Nephron progenitor cell (in vitro differentiated cells): ENCODE measurements at places on chromosomes 11 and 22.

DNA sequence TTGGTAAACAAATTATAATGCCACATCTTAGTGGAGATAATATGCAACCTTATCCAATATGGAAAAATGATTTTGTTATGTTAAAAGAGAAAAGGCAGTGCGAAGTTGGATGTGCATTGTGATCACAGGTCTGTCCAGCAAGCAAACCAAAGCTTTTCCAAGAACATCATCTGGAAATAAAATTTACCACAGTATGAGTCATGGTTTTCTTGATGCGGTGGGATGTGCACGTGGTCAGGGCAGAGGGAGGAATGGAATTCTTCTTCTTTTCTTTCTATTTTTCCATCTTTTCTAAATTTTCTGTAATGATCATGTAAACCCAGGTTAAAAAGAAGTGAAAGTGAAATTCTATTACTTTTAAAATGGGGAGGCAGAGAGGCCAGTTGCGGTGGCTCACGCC lies 169.8 kb downstream of the C11orf91 start:
- DNase-seq = no peak

- no peak for DNase-seq
Measured at GRCh38 chr11:43497144-43497543, 138.4 kb downstream of the TTC17 start.

DNA sequence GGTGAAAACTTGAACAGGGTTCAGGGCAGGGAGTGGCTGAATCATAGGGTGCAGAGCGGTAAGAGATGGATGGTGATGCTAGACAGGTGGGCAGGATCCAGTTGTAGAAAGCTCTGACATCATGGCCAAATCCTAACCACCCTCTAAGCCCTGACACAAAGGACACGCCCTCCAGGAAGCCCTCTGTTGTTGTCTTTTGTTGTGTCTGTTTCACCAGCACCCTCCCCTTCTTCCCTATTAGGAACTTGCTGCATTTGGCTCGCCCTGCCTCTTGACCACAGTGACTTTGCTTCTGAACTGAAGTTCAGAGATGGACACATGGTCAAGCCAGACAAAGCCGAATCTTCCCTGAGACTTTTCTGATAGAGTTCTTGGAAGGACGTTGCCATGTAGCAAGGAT lies 14.2 kb upstream of the APOL6 start:
- DNase-seq = no peak

- no peak for DNase-seq
Measured at GRCh38 chr11:78957476-78958245, 383.0 kb upstream of the NARS2 start.

DNA sequence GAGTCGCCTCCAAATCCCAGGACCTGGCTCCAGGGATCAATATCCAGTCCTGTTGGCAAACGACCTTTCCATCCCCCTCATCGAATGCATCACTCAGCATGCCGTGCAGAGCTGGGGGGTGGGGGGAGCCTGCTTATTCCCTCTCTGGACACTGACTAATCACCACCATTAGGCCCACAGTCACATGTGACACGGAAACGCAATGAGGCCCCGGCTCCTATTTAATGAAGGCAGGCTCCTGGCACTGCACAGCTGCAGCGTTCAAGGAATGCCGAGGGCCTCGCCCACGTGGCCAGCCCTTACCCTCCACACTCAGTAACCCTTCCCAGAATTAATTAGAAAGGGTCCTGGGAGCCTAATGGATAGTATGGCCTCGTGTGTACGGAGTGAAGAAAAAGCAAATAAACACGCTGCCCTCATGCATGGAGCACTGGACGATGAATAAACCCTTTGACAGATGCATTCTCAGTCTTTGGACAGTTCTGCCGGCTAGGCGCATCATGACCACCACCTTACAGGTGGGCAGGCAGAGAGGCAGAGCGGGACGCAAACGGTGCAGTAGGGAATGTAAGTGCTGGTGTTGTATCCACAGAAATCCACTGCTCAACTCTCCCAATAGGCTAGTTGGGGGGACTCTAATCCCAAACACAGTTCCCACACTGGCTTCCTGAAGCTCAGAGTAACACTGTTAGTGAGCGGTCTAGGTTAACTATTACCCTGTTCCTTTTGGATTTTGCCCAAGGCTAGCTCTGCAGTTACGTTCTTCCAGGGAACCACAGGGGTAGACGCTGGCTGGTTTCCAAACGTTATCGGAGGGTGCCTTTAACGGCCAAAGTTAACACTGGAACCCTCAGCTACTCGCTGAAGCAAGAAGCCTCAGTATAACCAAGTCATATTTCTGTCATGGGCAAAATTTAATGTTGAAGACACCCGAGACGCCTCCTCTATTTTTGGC lies 490.1 kb downstream of the OPCML start:
- no peak for DNase-seq

GRCh38 chr11:18371279-18371678 lies 23.1 kb upstream of the LDHA start:
- DNase-seq = no peak

GRCh38 chr22:31079095-31079642 lies 1.9 kb upstream of the SMTN start:
- no peak for DNase-seq

GRCh38 chr22:46649141-46650077 lies 29.2 kb downstream of the GRAMD4 start:
- DNase-seq = no peak

GRCh38 chr11:29934115-29934638 lies 82.7 kb downstream of the KCNA4 start:
- no peak for DNase-seq

- no peak for DNase-seq
Measured at GRCh38 chr11:67484847-67485311, 2.1 kb downstream of the AIP start.

DNA sequence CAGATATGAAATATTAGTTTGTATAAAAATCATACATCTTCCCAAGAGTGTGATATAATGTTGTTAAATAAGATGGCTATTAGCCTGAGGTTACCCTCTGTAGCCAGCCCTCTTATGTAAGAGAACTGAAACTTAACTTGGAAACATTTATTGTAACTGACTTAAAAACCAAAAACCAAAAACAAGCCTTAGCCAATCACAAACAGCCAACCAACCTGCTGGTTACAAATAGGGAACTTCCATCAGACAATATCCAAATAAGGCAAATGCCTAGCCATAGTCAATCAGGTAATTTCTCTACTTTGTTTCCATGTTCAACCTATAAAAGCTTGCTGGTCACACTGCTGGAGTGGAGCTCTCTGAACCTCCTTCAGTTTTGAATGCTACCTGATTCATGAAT lies 14.1 kb downstream of the KBTBD3 start:
- DNase-seq = no peak

DNA sequence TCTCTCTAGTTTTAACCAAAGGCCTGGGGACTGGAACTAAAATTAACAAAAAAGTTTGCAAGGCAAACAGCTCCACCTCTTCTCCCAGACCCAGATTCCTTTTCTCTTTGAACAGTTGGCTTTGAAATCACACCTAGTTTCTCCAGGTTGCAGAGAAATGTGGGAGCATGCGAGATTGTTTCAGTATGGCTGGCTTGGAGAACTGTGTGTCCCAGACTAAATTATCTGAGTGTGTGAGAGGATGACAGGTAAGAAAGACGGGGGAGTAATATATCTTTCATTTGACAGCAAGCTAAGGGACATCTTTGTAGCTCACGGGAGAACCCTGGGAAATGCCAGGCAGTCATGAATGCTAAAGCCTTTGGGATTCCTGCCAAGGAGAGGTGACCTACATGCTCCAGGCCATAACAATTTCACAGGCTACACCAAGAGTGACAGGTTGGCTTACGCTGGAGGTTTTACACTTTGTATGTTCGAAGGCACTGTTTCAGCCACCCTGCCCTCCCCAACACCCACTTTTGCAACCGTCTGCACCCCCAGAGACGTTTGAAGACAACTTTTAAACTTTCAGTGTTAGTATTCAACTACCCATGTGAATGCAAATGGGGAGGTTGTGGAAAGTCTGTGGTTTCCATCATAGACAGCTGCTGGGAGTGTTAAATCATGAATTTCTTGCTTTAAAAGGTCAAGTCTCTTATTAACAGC lies 109.3 kb upstream of the SNX19 start:
- DNase-seq = no peak

DNA sequence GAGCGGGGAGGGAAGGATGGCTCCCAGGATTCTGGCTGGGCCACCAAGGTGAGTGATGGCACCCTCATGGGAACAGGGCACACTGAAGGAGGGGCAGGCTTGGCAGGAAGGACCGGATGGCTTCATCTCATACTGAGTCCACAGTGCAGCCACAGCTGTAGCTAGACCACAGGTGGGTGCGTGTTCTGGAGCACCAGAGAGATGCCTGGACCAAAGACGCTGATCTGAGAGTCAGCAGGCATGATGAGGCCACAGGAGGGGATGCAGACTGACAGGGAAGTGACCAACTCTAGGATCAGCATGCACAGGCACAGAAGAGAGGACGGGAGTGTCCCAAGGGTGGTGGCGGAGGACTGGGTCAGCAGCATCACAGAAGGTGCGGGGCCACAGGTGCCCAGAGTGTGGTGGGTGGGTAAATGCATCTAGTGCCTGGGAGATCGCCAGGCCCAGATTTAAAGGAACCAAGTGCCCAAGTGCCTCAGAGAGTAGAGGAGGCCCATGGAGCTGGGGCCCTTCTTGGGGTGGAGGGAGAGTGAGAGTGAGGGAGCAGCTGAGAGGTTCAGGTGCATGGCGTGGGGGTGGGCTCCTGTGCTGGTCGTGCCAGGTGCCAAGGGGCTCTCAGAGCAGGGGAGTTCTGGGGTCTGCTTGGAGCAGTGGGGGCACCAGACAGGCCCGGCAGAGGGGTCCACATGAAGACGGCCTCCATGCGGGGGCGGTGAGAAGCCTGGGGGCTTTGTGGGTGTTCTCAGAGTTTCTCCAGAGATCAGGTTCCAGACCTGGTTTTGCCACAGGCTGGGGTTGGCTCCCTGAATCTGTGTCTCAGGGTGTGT lies 113.7 kb downstream of the CEP164 start:
- no peak for DNase-seq

GRCh38 chr11:93573184-93573583 lies 30.0 kb upstream of the SMCO4 start:
- no peak for DNase-seq

GRCh38 chr11:34001557-34002064 lies 49.9 kb upstream of the CAPRIN1 start:
- DNase-seq = no peak

GRCh38 chr22:37334859-37335805 lies 52.8 kb downstream of the CYTH4 start:
- peak; percentile 51 for DNase-seq

GRCh38 chr11:11731311-11732083 lies 109.7 kb upstream of the GALNT18 start:
- no peak for DNase-seq

DNA sequence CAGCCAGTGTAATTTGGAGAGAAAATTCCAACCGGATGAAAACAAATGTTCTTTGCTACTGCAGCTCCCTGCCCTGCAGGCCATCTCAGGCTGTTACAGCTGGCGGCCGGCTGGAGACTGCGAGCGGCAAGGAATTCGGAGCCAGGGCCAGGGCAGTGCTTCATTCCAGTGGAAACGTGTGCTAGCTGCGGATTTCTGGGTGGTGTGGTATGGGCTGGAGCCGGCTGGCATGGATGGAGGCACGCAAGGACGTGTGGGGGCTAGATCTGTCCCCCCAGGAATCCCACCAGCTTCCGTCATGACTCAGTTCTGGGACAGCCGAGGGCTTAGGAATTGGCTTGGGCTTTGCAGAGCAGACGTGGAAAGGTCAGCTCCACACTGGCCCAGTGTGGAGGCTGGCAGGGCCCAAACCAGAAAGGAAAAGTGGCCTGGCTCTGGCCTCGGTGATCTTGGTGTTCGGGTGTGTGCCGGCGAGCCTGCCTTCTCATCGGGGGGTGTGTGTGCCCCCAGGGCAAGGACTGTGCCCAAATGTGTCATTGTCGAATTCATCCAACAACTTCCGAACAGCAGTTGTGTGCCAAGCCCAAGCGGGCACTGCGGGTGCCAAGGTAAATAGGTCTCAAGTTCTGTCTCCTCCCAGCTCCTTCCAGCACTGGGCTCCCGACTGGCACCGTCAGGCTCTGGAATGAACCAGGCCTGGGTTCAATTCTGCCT lies 48.1 kb upstream of the SHISAL1 start:
- no peak for DNase-seq

DNA sequence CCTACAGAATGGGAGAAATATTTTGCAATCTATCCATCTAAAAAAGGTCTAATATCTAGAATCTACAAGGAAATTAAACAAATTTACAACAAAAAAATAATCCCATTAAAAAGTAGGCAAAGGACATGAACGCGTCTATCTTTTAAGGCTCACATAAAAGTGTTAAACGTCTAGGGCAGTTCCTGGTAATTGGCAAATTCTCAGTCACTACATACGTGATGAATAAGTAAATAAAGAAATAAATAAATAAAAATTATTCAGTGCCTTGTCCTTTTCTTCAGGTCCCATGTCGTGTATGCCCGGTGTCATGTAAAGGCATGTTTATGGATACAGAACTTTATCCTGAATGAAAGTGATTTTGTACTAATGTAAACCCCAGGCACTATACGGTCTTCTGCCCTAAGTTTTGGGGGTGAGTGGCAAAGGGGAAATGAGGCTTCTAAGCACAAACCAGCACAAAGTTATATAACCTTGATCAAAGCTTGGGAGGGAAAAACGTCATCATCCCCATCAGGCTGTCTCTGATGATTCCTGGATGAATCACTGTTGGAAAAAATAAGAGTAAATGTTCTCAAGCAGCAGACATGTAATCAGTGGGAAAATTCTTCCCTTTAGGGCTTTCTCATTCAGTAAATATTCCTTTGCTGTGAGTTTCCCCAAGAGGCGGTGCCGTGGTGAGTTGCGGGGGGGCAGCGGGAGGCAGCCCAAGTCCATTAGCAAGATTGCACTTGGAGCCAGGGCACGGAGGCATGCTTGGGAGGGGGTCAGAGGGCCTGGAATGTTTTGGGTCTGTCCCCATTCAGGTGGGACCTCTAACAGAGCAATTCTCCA lies 30.4 kb upstream of the MICAL2 start:
- DNase-seq = no peak

DNA sequence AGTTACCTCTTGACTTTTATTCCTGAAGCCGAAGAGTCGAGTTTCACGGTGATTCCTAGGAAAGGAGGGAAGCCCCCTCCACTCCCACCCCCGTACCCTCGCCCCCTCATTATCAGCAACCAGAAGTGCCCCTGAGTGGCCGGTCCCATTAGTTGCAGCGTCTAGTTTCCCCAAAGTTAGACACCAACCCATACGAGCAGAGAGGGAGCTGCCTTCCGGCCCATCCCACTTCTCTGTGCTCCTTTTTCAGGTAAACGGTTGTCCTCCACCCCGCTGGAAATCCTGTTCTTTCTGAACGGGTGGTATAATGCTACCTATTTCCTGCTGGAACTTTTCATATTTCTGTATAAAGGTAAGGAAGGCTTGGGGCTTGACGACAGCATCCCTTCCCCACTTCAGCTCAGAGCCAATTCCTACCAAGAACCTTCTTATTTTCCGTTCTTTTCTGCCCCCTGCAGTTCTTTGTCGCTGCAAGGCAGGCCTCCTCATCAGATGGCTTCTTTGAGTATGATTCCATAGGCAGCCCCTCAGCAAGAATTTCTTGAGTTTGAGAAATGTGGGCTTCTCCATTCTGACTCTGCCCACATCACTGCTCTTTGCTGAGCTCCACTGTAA lies 701 bp downstream of the TMEM216 start:
- peak; percentile 10 for DNase-seq

DNA sequence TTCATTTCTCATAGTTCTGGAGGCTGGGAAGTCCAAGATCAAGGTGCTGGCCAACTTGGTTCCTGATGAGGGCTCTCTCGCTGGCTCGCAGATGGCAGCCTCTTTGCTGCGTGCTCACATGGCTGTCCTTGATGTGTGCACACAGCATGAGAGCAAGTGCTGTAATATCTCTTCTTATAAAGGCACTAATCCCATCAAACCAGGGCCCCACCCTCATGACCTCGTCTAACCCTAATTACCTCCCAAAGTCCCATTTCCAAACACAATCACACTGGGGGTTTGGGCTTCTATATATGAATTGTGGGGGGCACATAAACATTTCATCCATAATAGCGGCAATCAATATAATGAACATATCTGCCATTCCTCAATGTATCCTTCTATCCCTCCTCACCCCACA lies 1062.1 kb downstream of the BRD1 start:
- DNase-seq = no peak
